Mesangial cell (primary cell): ENCODE measurements at places on chromosomes 11 and 22. TPM values are rescaled to one million over a fixed set of nuclear protein-coding genes. Genes with fewer than 3 reads are reported as not detected.

Gene TRPC6
- under 0.01 TPM in 2 replicates for total RNA-seq

Gene CABP4
- total RNA-seq: not detected in 2 replicates

Gene SLC25A18
- total RNA-seq: not detected in 2 replicates

Gene ARHGAP20
- 0.65 and 1.5 TPM in 2 replicates for total RNA-seq

Gene MYBPC3
- total RNA-seq: not detected in 2 replicates

Gene DUSP8
- total RNA-seq: 5.7 and 8.4 TPM in 2 replicates

Gene CCDC81
- 0.76 and 0.81 TPM in 2 replicates for total RNA-seq

Gene GP1BB
- 1.8 and 2.4 TPM in 2 replicates for total RNA-seq
